ENCODE measurements at places on chromosomes 2 and 18. TPM values are rescaled to one million over a fixed set of nuclear protein-coding genes. Genes with fewer than 3 reads are reported as not detected.

DNA sequence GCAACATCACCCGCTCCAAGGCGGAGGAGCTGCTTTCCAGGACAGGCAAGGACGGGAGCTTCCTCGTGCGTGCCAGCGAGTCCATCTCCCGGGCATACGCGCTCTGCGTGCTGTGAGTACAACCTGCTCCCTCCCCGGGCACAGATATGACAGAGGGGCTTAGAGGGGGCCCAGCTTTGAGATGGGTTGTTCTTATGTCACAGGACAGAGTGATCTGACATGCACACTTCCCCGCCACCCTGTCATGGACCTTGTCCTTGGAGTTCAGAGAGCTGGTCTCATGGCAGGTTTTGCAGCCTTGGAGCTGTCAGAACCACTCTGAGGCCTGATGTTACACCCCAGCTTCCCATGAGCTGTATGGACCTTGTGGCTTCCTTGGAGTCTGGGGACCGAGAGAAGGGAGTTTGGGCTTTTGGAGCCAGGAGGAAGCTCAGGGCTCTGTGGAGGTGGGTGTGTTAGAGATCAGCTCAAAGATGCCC is 398 bp downstream of the INPP5D start:
- peak overlapping the region; percentile 83 for H3K27ac ChIP-seq
- H3K4me1 ChIP-seq: peaks cover 57% of the 10 kb centered on the region
- no peaks in the 10 kb centered on the region for H3K27me3 ChIP-seq
- no peak for DNase-seq
- peak overlapping the region; percentile 59 for H3K4me3 ChIP-seq

DNA sequence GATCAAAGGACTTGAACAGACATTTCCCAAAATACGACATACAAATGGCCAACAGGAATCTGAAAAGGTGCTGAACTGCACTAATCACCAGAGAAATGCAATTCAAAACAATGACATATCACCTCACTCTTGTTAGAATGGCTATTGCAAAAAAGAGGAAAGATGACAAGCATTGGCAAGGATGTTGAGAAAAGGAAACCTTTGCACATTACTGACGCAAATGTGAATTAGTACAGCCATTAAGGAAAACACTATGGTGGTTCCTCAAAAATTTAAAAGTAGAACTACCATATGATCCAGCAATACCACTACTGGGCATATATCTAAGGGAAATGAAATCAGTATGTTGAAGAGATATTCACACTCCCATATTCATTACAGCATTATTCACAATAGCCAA is 57.7 kb upstream of the ASPRV1 start:
- H3K36me3 ChIP-seq: no peaks in the 10 kb centered on the region
- no peaks in the 10 kb centered on the region for H3K4me1 ChIP-seq
- H3K27ac ChIP-seq: no peak overlapping the region
- DNase-seq: no peak
- H3K27me3 ChIP-seq: no peaks in the 10 kb centered on the region
- no peak overlapping the region for H3K4me3 ChIP-seq

- H3K27ac ChIP-seq: no peak overlapping the region
- no peak overlapping the region for H3K4me3 ChIP-seq
- no peak for DNase-seq
Observed at GRCh38 chr2:74110537-74110936, 37.2 kb downstream of the BOLA3 start.

- no peak overlapping the region for H3K27ac ChIP-seq
- DNase-seq: no peak
- no peaks in the 10 kb centered on the region for H3K4me1 ChIP-seq
- H3K4me3 ChIP-seq: no peak overlapping the region
- no peaks in the 10 kb centered on the region for H3K27me3 ChIP-seq
- no peaks in the 10 kb centered on the region for H3K36me3 ChIP-seq
Observed at GRCh38 chr2:97691166-97691565, 21.7 kb downstream of the C2orf92 start.

- H3K4me1 ChIP-seq: no peaks in the 10 kb centered on the region
- no peak for DNase-seq
- H3K27me3 ChIP-seq: no peaks in the 10 kb centered on the region
- no peak overlapping the region for H3K4me3 ChIP-seq
- no peaks in the 10 kb centered on the region for H3K36me3 ChIP-seq
Observed at GRCh38 chr2:53500181-53500580, 267.4 kb upstream of the CHAC2 start.

- H3K4me1 ChIP-seq: no peaks in the 10 kb centered on the region
- no peaks in the 10 kb centered on the region for H3K27me3 ChIP-seq
- H3K27ac ChIP-seq: no peak overlapping the region
- no peak for DNase-seq
- no peak overlapping the region for H3K4me3 ChIP-seq
- H3K36me3 ChIP-seq: no peaks in the 10 kb centered on the region
Observed at GRCh38 chr2:167816874-167817290, 430.5 kb downstream of the STK39 start.

- no peak overlapping the region for H3K4me3 ChIP-seq
- no peaks in the 10 kb centered on the region for H3K27me3 ChIP-seq
- H3K4me1 ChIP-seq: no peaks in the 10 kb centered on the region
- H3K36me3 ChIP-seq: no peaks in the 10 kb centered on the region
Observed at GRCh38 chr18:49520661-49521145, 33.7 kb upstream of the C18orf32 start.

DNA sequence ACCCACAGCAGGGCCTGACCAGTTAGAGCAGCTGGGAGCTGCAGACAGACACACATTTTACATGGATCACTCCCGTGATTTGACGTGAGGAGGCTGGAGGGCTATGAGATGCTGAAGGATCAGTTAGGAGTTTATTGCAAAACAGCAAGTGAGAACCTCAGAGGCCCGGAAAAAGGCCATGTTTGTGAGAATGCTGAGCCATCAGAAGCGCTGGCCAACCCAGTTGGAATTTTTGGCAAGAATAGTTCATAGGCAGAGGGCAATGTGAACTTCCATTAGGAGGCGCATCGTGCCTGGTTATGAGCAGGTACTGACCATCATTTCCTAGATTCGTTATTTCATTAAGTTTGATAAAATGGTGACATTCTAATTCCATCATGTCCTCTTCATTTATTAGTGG is 23.3 kb upstream of the LMAN1 start:
- peaks cover 4% of the 10 kb centered on the region for H3K27me3 ChIP-seq
- DNase-seq: no peak
- H3K36me3 ChIP-seq: no peaks in the 10 kb centered on the region
- no peaks in the 10 kb centered on the region for H3K4me1 ChIP-seq
- no peak overlapping the region for H3K27ac ChIP-seq
- H3K4me3 ChIP-seq: no peak overlapping the region

DNA sequence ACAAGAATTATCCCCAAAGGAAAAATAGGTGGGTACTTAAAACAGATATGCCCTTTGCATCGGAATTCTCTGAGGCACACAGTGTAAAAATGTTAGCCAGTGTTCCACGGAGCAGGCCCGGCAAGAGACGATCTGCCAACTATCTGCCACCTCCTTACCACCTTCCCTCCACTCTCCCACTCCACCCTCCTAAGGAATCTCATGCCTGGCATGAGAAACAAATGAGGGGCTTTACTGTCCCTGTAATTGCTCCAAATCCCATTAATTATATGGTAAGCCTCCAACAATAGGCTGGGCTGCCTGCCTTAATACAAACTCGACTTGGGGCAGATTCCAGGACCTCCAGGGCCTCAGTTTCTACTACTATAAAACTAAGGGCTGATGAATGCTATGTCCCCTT is 102.3 kb downstream of the ZBTB7C start:
- no peak overlapping the region for H3K4me3 ChIP-seq
- H3K27me3 ChIP-seq: no peaks in the 10 kb centered on the region
- no peak for DNase-seq
- no peak overlapping the region for H3K27ac ChIP-seq
- H3K36me3 ChIP-seq: no peaks in the 10 kb centered on the region

GRCh38 chr2:154693741-154694340 is 4.7 kb upstream of the KCNJ3 start:
- H3K27me3 ChIP-seq: peaks cover 28% of the 10 kb centered on the region
- no peak for DNase-seq
- no peaks in the 10 kb centered on the region for H3K36me3 ChIP-seq
- peaks cover 9% of the 10 kb centered on the region for H3K4me1 ChIP-seq
- H3K27ac ChIP-seq: no peak overlapping the region

- DNase-seq: no peak
- H3K4me3 ChIP-seq: no peak overlapping the region
- H3K27ac ChIP-seq: no peak overlapping the region
- no peaks in the 10 kb centered on the region for H3K36me3 ChIP-seq
Observed at GRCh38 chr2:126145752-126146151, 510.2 kb upstream of the GYPC start.

The ZNF516 gene
- total RNA-seq: 17.8 TPM

The ANKRD36C gene
- 6.1 TPM for total RNA-seq

The ASB18 gene
- total RNA-seq: 46.1 TPM
